AG09319 (cell line): ENCODE measurements at places on chromosomes 2 and 18.

GRCh38 chr2:117979911-117980701 lies 33.8 kb downstream of the CCDC93 start:
- no peak for DNase-seq

DNA sequence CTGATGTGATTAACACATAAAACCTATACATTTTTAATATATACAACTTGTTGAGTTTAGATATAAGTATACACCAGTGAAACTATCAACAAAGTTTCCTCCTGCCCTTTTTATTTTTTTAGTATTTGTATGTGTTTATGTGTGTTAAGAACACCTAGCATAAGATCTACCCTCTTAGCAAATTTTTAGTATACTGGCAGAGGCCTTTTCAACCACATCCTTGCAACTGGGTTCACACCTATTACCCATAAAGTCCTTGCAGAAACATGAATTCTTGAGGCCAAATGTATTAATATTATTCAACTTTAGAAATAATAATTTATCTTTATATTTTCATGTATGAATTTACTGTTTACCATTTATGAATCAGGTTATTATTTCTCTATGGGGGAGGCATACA lies 119.7 kb upstream of the CRIM1 start:
- no peak for DNase-seq

DNA sequence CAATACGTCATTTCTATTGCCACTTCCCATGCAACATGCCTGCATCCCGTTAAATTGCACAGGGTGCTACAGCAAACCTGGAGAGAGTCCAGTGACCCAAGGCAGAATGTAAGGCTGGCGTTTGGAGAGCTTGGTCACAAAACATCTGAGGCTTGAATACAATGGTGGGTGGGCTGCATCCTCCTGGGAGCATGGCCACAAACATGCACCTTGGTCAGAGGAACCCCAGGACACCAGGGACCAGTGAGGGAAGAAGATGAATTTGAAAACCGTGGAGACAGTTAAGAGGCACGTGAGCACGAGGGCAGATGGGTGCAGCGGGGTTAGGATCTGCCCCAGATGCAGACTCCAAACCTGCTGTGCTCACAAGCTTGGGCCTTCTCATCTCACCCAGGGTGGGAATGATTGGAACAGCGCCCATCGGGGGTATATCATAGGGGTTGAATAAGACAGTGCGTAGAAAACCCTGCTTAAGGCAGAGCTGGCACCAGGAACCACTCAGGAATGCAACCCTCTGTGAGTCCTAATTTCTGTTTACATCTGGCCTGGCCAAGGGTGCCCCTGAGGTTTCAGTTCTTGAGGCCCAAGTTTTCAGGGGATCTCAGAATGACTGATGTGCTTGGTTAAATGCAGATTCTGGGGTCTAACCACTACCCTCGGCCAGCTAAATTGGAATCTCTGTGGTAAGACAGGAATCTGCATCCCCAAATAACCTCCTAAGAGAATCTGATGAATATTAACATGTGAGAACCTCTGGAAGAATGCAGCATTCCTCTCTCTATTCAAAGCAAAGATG lies 97.2 kb downstream of the ARL4C start:
- DNase-seq = no peak

GRCh38 chr18:56545464-56545863 lies 92.9 kb downstream of the TXNL1 start:
- DNase-seq = no peak

DNA sequence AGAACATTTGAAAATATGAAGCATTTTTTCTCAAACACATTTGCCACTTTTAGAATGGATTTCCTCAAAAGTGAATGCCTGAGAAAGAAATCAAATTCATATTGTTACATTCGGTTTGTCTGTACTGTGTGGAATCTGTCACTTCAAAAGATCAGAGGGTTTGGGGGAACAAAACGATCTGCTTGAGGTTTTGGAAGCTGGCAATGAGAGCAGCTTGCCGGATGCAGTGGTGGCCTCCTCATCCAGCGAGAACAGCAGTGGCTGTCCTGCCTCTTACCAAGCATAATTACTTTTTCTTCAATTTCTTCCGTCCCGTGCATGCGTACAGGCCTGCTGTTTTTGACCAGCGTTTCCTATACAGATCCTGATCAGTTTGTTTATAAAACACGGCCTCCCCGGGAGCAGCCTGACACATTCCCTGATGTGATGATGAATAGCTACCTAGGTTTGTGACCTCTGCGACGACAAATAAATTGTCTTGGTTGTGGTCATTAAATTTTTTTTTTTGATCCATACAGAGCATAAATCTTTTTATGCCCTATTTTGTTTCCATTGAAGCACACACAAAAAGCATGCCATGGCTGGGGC lies 45.2 kb downstream of the ITGA6 start:
- no peak for DNase-seq

DNA sequence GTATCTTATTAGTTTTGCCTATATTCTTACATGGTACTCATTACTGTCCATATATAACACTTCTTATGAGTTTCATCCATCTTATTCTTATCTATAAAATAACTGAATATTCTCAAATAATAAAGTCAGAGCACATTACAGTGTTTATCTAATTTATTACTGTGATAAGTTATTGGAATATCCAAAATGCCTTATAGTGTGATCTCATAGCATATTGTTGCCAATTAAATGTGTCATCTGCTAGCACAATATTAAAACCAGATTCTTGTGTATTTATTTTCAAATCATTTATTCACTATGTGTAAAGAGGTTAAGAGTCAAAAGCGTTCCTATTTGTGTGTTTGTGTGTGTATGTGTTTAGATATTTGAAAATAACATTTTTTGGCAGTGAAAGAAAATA lies 151.9 kb downstream of the WDR7 start:
- no peak for DNase-seq

- no peak for DNase-seq
Observed at GRCh38 chr2:239255628-239256349, 145.0 kb downstream of the HDAC4 start.

DNA sequence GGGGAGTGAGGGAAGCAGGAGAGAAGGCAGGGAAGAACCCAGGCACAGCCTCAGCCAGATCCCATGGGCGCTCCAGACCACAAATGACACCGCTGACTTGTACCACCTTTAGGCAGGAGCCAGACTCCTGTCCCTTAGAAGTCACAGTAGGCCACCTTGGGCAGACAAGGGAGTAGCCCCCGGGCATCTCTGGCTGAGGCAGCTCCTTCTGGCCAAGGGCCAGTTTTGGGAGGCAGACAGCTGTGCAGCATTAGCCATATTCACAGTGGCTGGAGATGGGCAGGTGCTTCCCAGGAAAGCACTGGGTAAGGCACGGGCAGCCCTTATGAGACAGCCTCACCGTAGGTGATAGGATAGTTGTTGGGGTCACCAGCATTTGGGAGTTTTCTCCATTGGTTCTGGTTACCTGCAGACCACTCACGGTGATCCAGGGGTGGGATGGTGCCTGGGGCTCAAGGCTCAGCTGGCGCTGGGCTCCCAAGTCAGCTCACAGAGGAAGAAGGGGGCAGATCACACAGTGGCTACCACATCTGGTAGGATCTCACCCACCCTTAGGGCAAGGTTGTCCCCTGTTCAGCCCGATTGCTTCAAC lies 2.1 kb downstream of the ASTL start:
- no peak for DNase-seq

- DNase-seq = no peak
Observed at GRCh38 chr2:181916726-181917718, 25.5 kb downstream of the ITPRID2 start.

DNA sequence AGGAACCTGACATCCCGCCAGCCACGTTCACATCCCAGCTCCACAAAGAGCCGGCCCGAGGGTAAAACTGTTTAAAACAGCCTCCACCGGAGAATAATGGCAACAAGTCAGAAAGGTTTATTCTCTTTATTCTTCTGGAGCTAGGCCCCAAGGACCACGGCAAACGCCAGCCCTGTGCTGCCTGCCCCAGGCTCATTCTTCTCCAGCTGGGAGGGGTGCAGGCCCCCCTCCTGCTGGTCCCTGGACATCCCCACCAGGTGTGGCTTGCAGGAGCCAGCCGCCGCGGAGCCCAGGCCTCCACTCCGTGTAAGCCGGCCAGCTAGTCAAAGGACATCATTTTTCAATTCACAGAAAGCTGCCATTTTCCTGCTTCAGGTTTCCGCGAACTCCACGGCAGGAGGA lies 65.8 kb upstream of the SALL3 start:
- no peak for DNase-seq

- DNase-seq = no peak
Observed at GRCh38 chr2:88753833-88754584, 62.5 kb downstream of the RPIA start.

DNA sequence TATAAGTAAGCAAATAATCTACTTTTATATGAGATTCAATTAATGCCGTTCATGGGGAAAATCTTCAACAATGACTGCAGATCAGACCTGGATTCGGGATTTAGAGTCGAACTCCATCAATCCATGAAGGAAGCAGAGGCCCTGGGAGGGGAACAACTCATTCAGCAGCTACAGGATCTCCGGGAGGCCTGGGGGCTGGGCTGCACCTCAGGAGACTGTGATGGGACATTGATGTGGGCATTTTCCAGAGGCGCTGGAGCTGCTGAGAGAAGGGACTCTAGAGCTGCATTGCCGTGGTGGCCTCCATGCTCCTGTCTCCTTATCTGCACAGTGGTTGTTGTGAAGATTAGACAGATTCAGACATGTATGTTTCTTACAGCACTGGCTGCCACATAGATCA lies 76.9 kb downstream of the MYT1L start:
- no peak for DNase-seq

GRCh38 chr2:138016351-138017087 lies 52.2 kb downstream of the HNMT start:
- DNase-seq = no peak

DNA sequence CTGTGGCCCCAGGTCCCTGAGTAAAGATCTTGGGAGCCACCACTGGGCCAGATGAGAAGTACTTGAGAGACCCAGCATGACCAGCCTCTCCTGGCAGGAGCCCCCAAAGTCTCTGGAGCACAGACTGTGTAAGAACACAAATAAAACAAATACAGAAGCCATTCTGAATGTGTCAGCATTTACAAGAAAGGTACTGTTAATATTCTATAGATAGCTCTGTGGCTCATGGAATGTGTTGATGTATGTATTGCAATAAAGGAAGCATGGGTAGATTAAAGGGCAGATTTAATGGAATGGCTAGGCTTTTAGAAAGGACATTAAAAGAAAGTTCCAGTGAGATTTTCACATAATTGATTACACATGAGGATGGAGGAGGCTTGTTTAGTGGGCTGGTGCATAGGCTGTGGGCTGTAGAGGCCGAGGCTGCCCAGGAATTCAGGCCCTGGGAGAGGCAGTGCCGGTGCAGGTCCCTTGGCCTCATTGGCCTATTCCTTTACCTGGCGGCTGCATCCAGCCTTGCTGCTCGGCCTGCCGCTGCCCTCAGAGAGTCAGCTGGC lies 127.7 kb upstream of the DLX2 start:
- no peak for DNase-seq

- DNase-seq = no peak
Observed at GRCh38 chr2:185337033-185337432, 401.6 kb upstream of the FSIP2 start.

DNA sequence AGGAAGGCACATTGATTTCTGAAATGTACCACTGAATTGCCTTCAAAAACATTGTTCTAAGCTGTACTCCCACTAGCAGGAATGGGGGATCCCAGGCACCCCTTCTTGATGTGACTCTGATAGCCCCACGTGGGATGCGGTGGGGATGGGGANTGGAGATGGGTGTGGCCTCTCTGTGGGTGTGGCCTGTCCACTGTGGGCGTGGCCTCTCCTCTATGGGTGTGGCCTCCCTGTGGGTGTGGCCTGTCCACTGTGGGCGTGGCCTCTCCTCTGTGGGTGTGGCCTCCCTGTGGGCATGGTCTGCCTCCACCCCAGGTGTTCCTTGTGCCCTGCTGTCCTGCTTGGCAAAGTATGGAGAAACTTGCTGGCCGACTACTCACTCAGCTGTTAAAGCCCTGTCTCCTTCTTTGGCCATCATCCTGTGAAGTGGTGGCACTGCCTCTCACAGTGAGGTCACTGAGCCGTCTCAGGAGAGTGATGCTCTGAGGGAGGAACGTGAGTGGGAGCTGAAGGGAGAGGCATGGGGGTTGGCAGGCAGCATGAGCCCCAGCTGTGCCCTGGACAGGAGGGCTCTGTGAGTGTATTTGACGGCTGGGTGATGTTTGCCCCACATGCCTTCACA lies 6.7 kb upstream of the PARD6G start:
- no peak for DNase-seq

DNA sequence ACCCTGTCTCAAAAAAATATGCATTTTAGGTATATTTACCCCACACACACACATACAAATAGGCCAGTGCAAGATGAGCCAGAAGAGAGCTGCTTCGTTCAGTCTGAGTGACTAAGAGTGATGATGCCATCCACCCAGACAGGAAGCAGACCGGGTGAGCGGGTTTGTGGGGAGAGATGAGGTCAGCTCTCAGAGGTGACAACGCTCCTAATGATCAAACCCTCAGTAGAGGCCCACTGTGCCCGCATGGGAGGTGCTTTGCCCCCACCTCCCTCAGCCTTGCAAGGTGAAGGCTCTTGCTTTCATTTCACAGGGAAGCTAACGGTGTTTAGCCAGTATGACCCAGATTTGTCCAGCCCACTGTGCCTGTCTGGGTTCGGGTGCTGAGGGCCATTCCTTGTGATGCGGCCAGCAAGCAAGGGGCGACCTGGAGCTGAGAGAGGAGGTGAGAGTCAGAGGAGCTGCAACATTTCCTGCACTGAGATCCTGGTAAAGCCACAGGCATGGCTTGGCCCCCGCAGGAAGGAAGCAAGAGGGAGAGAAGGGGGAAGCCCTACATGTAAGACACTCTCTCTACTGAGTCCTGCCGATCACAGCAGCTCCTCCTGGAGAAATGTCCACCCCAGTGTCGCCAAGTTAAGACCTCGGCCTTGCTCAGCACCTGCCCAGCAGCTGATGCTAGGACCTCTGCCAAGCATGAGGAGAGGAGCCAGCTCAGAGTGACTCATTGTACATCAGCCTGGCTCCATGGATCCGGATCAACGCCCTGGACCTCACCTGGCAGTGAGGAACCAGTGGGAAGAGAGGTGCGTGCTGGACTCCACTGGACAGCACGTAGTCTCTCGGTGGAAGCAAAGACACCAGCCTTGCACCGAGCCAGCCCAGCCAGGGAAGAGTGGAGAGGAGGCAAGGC lies 37.0 kb downstream of the NIFK start:
- no peak for DNase-seq

DNA sequence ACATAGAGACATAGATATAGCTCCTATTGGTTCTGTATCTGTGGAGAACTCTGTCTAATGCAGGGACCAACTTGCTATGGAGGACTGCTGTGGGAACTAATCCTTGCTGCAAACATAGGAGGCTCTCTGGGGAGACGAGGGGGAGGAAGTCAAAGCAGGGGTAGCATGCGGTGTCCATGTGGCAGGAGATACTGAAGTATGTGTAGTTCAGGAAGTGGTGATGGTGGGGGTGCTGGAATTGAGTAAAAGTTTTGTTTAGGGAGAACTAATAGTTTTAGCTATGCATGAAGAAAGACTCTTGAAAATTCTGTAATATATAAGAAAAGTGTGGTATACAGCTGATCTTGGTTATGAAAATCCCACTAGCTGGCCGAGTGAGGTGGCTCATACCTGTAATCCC lies 62.0 kb downstream of the ANKRD44 start:
- no peak for DNase-seq

- no peak for DNase-seq
Observed at GRCh38 chr18:79560042-79560860, 119.4 kb upstream of the CTDP1 start.

- no peak for DNase-seq
Observed at GRCh38 chr2:160575368-160575767, 81.8 kb upstream of the RBMS1 start.
